ENCODE measurements at places on chromosomes 13 and 19.
A peak's percentile ranks its signal among the peaks of the same experiment; 100 is the strongest.

GRCh38 chr13:68254151-68254550, 1024.0 kb upstream of the PCDH9 start:
- no peak for DNase-seq

- DNase-seq: no peak
Measured at GRCh38 chr19:40791996-40792395, 7.0 kb upstream of the EGLN2 start.

DNA sequence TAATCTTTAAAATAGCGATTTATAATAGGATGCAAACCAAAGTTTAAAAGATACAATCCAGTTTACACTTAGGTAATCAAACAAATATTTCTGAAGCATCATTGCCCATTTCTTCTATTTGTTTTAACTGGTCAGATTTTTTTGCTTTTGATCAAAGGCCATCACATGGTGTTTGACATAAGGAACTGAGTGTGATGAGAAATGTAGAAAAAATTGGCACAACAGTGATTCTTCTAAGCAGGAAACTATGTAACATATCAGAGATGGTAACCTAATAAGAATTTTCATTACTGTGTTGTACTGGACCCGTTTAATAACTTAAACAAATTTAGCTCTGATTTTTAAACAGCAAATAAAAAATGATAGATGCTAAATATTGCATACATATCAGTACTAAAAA, 644.7 kb upstream of the KLF12 start:
- DNase-seq: no peak

GRCh38 chr19:42115705-42116104, 16.5 kb downstream of the POU2F2 start:
- DNase-seq: no peak

GRCh38 chr13:101876951-101877350, 424.5 kb downstream of the ITGBL1 start:
- DNase-seq: no peak

GRCh38 chr19:17721821-17722220, 2.5 kb downstream of the MAP1S start:
- no peak for DNase-seq

- no peak for DNase-seq
Measured at GRCh38 chr13:111610081-111610480, 289.6 kb downstream of the TEX29 start.

DNA sequence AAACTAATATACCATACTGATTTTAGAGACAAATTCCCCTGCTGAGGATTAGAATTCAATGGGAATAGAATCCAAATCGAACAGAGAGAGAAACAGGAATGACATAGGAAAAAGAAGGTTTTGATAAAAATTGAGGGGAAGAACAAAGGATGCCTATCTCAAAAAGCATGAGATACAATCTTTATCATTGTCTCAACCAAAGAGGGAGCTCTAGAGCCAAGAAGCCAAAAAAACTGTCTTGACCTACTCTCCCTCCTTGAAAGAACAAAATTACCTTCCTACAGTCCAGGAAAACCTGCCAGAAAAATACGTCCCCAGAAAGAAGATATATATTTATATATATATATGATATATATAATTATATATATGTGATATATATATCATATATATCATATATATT, 39.2 kb upstream of the MIR17HG start:
- no peak for DNase-seq

DNA sequence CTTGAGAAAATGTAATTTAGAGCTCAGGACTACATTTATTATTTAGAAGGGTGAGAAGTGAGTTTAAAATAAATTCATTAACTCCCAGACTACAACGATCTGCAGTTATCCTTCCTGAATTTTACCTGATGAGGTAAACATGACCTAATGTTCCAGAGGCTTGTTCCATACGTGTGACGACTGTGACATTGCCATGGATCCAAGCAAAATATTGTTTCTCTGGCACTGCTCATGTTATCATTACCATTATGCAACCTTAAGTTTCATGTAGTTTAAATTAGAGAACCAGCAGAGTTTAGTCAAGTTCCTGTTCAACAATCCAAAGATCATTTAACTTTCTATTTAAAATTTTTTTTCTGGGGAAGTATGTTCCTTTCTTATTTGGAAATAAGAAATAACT, 279.6 kb downstream of the KLF5 start:
- no peak for DNase-seq

DNA sequence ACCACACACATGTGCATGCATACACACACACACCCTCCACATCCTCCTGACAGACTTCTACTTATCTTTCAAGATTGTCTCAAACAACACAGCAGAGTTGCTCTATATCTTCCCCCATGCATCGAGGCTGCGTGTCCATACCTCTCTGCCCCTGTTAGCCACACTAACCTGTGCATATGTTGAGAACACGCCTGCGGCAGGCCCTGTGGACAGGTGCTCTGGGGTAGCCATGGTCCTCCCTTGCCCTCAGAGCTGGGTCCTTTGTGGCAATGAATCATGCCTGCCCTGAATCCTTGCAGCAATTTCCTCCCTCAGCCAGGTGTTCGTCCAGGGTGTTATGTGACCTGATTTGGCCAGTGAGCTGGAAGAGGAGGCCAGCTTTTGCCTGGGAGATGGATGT, 213.3 kb downstream of the KATNAL1 start:
- no peak for DNase-seq

DNA sequence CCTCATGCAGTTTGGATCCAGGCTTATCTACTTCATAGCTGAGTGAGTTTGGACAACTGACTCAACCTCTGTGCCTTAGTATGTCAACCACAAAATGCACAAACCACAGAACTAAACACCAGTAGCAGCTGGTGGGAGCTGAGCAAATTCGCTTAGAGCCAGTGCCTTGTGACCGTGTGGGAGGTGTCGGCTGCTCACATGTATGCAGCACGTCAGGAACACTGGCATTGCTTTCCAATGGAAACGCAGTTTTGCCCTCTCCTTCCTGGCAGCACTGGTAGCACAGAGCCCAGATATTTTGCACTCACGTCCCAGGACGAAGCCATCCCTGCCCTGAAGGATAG, 8.3 kb upstream of the NTN5 start:
- no peak for DNase-seq

DNA sequence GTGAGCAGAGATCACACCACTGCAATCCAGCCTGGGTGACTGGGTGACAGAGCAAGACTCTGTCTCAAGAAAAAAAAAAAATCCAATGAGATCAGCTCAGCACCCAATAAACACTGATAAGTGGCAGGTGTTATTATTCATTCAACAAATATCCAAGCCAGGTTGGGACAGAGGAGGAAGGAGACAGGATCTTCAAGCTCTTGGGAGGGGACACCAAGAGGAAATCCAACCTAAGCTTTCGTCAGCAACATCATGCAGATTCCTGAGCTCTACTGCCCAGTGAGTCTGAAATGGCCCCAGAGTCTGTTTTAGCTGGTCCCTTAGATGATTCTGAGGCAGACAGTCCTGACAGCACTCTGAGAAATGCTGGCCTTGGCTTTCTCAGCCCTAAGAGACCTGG, 7.7 kb downstream of the RFX1 start:
- no peak for DNase-seq

DNA sequence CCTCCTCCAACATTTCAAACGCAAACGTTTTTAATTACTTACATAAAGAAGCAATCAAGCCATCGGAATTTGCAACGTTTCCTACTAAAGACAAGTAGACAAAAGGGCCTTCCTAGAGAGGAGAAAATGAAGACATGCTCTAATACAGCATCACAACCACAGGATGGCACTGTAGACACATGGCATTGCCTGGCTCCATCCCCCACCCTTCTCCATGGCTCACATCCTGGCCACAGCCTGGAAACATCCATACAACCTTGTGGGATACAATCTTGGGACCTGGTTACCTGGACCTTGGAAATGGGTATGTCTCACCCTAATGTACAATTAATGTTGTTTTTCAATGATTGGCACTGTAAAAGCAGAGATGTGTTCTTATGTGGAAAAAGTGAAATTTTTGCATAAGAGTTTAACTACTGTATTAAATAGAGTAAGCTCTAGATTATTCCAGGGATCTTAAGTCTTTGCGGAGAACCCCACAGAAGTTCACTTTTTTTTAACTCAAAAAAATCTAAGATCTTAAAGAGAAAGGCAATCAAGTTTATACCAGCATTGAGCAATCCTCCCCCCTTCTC, 21.5 kb downstream of the EBPL start:
- peak; percentile 83 for DNase-seq

DNA sequence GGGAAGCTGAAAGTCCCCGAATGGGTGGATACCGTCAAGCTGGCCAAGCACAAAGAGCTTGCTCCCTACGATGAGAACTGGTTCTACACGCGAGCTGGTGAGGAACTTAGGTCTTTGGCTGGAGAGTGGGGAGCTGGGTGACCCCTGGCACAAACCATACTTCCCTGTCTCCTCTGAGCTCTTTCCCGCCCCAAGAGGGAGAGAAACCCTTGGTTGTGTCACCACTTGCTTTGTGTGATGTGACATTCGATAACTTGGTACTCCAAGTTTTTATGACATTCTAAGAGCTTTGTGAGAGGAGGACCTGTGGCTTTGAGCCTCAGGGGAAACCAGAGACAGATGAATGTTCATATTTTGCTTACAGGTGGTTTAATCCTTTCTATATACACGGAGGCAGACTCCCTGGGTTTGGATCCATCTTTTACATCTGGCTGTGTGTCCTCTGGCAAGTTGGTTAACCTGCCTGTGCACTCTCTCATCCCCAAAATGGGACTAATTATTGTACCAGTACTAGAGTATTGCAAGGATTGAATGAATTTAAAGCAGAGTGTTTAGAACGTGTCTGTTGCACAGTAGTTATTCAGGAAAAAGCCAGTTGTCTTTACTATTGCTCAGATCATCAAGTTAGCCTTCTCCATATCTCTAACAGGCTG, 1.2 kb downstream of the RPS19 start:
- DNase-seq: no peak

DNA sequence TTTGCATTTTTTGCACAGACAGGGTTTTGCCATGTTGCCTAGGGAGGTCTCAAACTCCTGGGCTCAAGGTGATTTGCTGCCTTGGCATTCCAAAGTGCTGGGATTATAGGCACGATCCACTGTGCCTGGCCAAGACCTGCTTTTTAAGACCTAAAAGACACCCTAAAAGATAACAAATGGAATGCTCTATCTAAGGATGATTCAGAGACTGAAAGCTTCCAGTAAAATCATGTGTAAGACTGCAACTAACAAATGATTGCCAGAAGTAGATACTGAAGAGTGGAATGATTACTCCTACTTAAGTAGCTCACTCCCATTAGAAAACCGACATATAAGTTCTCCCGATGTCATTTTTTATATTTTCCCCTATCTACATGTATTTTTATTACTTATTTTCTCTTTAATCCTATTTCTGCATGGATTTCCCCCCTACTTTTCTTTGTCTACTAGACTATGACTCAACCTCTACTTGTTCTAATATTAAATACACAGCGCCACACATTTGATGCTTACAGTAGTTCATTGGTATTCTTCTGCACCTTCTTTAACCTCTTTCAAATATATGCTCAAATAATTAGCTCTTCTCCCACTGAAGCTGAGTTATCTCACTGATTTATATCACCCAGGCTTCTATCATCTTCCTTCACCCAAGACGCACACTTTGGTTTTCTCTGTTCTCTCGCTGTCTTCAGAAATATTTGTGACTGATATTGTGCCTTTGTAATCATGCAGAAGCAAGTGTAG, 32.2 kb upstream of the KLF12 start:
- DNase-seq: no peak

- DNase-seq: no peak
Measured at GRCh38 chr13:106331116-106331515, 204.3 kb downstream of the EFNB2 start.

GRCh38 chr13:20359335-20359734, 127.2 kb upstream of the GJB6 start:
- DNase-seq: no peak

DNA sequence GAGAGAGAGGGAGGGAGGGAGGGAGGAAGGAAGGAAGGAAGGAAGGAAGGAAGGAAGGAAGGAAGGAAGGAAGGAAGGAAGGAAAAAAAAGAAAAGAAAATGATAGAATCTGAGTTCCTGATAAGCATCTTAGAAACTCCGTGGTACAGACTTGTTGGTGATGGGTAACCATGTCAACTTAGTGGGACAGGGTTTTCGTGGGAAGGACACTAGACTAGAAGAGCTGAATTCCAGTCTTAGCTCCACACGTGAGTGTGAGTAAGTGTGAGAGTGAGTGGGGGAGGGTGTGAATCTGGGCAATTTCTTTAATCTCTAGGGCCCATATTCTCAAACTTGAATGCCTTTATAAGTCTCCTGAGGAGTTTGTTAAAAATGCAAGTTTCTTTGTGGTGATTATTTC, 35.0 kb downstream of the PABPC3 start:
- DNase-seq: no peak

DNA sequence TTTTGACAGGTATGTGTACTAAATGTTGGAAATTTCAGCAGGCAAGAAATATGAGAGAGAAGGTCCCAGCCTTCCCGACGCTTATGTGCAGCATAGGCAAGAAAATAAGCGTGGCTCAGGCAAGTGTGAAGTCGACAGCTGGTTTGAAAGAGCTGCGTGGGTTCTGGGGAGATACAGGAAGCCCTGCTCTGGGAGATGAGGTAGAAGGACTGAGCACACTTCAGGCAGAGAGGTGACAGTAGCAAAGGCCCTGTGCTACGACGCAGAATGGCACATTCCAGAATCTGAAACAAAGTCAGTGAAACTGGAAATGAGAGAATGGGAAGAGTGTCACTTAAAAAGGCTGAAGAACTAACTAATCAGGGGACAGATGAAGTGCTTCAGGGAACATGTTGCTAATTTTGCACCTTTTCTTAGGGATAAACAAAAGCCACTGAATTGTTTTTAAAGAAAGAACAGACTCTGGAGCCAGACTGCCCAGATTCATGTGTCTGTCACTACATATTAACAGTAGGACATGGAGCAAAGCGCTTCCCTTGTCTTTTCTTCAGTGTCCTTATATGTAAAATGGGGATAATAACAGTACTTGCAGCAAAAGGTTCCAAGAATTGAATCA, 160.1 kb downstream of the SPRY2 start:
- no peak for DNase-seq

DNA sequence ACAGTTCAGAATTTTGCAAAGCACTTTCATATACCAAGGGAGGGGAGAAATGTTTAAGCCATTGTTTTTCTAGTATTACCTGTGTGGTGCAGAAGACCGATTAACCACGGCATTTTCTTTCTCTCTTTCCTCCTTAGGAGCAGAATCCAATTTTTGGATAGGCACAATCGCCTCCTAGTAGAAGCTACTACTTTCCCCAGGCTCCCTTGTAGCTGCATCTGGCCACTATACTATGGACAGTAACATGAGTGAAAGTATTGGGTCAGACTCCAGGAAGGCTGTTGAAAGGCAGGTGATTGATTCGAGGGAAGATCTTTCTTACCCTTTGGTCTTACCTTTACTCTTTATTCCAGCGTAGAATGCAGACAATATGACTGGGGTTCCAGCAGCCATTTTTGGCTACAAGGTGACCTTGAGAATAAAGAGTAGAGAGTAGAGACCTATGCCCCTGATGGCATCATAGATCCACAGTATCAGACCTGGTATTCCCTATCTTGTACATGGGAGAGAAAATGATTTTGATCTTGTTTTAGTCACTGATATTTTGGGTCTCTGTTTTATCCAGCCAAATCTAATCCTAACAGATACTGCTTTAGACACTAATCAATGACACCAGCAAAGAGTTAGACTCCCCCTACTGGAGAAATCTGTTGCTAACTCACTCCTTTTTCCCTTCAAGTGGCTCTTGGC, 77.0 kb downstream of the LRRC63 start:
- no peak for DNase-seq

GRCh38 chr13:33230178-33230881, 55.2 kb downstream of the STARD13 start:
- DNase-seq: no peak

All from endodermal cell (in vitro differentiated cells).